Stimulated activated CD8-positive, alpha-beta memory T cell treated with anti-CD3 and anti-CD28 coated beads, Interleukin-7, amount 100 ng/mL, for 48 hours (primary cell): ENCODE measurements at places on chromosomes 11 and 22.

DNA sequence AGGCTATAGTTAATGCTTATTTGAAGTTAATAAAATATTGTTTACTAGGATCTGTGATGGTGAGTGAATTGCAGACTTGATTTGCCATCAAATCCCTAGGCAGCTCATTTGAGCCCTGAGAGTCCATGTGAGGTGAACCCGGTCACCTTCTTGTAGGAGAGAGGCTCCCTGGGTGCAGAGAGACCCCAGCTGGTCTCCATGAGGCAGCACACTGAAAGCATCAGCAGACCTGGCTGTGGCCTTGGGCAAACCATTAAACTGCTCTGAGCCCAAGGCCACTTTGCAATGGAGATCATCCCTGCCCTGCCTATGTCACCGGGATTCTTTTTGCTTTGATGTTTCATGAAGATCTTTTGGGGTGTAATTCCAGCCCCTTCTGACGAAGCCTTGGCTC, 125.2 kb downstream of the MICAL2 start:
- no peak for DNase-seq

- DNase-seq = no peak
These were observed 172.3 kb downstream of the AASDHPPT start for GRCh38 chr11:106249617-106250239.

GRCh38 chr11:129968591-129969419, 33.8 kb downstream of the PRDM10 start:
- no peak for DNase-seq

- no peak for DNase-seq
These were observed 3.4 kb downstream of the TOM1 start for GRCh38 chr22:35303029-35303624.

DNA sequence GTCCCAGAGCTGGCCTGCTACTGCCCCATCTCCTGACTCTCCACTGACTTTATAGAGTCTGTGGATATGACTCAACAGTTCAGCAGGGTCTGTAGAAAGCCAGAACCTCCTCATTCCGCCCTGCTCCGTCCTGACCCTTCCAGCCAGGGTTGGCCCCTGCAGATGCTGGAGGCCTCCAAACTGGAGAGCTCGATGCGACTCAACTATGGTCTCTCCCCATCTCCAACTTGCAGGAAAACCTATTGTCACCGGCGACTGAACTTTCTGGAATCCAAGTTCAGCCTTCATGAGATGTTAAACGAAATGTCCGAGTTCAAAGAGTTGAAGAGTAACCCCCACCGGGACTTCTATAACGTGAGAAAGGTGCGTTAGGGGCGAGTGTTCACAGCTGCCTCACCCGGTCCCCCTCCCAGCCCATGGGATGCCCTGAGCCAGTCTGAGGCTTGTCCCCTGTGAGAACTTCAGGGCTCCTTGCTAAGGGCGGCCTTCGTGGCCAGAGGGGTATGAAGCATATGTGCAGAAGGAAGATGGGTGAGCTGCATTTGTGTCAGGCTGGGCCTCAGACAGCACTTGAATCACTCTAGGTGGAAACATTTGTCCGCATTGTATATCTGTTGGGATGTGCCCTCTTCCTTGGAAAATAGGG, 32.1 kb downstream of the AMPD3 start:
- DNase-seq = no peak

- no peak for DNase-seq
These were observed 7.0 kb downstream of the MAPK8IP2 start for GRCh38 chr22:50607659-50608020.

- no peak for DNase-seq
These were observed 16.8 kb downstream of the TPST2 start for GRCh38 chr22:26573026-26573662.

- DNase-seq = no peak
These were observed 123.8 kb upstream of the NTM start for GRCh38 chr11:131246663-131247062.

DNA sequence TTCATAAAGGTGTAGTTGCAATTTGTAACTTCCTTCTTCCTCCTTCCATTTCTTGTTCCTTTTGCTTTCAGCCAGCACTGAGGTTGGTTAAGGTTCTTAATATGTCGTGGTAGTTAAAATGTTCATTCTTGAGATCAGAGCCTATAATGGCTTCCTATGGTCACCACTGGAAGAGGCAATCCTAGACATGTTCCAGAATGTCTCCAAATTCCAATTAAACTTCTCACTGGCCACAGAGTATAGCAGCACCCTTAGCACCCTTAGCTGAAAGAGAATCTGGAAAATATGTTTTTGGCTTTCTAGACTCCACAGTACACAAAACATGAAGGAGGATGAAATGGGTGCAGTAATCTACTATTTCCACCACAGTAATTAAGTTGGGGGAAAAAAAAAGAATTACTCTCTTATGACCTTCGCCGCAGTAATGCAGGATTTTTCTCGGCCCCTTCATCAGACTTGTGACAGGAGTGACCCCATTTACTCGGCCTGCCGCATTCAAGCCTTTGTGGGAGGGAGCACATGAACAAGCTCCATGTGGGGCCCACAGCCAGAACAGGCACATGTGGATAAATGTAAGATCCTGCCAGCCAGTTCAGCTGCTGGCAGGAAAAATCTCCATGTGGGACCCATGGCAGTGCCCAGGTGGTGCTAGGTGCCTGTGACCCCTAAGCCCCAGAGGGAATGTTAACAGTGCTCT, 348.8 kb upstream of the ARHGAP42 start:
- DNase-seq = no peak
